ENCODE measurements at places on chromosomes 16 and 17.
A peak's percentile ranks its signal among the peaks of the same experiment; 100 is the strongest.

DNA sequence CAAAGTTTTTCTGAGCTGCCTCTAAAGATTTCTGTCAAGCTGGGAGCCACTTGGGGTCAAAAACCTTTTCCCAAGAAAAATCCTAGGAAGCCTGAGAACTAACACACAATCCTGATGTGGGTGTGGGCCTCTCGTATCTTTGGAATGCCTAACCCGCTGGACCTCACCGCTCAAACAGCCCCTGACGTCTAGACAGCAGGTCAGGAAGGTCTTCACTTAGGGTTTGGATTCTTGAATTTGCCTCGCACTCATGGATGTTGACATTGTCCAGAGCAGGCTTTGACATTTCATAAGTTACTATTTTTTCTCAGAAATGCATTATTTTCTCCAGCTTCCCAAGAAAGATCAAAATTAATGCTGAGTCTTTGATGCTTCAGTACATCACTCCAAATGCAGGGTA, 18.9 kb downstream of the TEX2 start:
- no peak for DNase-seq

- DNase-seq, result peak; percentile 17
These were observed at the start of gene NHLRC4 for GRCh38 chr16:566475-567372. Gene NHLRC4 (plus strand): TSS chr16:567005. CDS start chr16:568048, 1,043 bp downstream.

GRCh38 chr17:81599719-81600486, 37.0 kb downstream of the NPLOC4 start:
- DNase-seq, result no peak

DNA sequence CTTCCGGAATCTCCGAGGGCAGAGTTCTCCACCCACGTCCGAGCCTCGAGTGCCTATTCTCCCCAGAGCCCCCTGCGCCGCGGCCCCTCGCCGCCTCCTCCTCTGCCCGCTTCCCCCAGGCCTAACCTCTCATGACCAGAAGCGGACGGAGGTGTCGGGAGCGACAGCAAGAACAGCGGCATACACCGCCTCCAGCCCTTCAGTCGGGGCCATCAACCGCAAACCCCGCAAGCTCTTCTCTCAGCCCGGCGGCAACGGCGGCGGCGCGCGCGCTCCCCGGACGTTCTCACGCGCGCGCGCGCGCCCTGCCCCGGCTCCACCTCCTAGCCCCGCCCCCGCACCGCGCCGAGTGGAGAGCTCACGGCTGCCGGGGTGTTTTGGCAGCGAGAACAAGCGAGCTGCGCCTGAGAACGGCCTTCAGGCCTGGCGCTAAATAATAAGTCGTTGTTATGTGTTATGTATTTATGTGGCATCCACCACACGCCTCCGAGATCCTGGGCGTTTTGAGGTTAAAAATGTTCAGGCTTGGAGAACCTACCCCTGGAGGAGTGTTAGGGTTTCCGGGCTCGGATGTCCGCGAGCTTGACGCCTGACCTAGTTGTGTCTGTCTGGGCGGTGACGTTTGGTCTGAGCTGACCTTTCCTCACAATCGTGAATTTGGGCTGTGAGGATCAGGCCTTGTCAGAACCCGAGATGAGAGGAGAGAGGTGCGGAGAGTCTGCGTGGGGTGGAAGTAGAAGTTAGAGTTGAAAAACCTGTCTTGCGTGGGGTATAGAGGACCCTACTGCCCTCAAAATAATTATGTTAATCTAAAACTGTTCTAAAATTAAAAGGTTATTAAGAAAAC, at the start of gene RNFT1:
Gene RNFT1, minus strand, starts transcription at position 259 of the 847 bp plus-strand sequence. Its CDS starts 77 bp downstream, at position 182.
- DNase-seq, result peak; percentile 84

DNA sequence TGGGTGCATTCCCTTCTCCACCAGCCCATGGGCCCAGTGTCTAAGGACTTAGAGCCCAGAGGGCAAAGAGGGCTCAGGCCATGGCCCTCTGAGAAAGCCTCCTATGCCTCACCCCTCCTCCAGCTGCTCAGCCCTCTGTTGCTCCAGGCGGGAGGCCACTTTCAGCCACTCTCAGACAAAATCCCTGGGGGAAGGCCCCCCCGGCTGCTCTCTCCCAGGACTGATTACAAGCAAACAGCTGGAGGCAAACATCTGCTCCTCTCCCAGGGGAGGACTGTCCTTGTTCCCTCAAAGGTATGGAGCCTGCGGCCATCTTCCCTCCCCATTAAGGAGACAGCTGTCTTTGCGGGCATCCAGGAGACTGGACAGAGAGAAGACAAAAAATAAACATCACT, 54.9 kb upstream of the DLX4 start:
- DNase-seq, result no peak

- no peak for DNase-seq
These were observed 4.9 kb downstream of the PRCD start for GRCh38 chr17:76544546-76545365.

GRCh38 chr17:32486111-32486700, 587 bp upstream of the CDK5R1 start:
- peak; percentile 63 for DNase-seq

GRCh38 chr16:80623376-80623775, 82.6 kb downstream of the DYNLRB2 start:
- DNase-seq, result no peak

- no peak for DNase-seq
These were observed 66.0 kb upstream of the CDH5 start for GRCh38 chr16:66300501-66300900.

- no peak for DNase-seq
These were observed 225.3 kb upstream of the TBX2 start for GRCh38 chr17:61174310-61174709.

GRCh38 chr16:11386054-11386680, 40.9 kb downstream of the RMI2 start:
- no peak for DNase-seq

DNA sequence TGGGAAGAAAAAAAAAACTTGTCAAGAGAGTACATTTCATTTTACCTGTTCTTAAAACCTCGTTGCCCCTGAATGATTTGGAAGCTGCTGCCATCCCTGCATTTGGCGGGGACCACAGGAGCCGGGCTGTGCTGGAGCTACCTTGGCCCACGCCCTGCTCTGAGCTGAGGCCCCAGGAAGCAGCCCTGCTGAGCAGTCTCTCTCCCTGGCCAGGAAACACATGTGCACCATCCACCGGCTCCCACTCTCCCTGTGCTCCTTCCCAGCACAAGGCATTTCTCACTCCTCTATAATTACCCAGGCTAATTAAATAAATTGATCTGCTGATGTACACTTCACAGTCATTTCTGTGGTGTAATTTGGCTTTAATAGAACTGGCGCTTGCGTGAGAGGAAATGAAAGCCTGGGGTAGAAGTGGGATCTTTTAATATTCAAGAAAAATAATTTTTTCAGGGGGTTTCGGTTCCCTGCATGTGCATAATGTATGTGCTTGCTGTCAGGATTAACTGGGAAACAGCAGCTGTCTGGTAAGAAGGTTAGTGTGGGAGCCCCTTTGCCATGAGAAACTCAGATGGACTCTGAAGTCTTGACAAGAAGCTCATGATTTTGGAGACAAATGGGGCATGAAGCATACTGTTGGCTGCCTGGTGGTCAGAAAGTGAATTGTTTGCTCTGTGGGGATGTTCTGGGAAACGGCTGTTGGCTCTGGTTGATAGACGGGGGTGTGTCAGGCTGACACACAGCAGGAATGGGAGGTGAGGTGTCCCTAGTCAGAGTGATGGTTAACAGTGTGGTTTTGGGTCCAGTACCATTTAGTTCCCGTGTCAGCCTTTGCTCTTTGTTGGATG, 252.3 kb upstream of the EEF2KMT start:
- no peak for DNase-seq

- DNase-seq, result peak; percentile 20
These were observed 7.5 kb upstream of the TMEM170A start for GRCh38 chr16:75471723-75472633.

DNA sequence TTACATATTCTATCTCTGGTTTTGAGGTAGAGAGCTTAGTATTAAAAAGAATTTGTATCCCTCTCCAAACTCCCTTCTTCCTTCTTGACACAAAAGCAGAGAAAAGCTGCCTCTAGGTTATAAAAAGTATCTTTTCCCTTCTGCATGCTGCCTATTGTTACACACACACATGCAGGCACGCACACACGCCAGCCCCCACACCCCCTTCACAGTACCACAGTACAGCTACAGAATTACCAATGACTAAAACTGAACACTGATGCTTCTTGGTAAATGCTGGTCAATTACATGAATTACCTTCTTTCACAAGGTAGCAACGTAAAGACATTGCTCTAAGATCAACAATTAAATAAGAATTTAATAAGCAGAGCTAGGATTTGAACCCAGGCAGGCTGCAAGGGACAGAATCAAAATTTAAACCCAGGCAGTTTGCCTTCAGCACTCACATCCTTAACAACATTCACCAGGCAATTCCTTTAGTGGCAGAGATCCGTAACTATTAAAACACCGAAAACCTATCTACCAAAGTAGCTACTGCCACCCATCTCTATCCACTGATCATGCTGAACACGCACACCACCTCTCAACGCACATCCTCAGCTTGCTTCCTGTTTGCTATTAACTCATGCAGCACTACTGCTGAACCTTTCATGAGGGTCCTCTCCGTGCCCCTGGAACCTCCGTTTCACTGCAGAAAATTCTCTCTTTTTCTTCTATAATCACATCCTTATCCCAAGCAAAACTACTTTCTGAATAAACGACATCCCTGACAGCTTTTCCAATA, 37.8 kb downstream of the YWHAE start:
- DNase-seq, result no peak

DNA sequence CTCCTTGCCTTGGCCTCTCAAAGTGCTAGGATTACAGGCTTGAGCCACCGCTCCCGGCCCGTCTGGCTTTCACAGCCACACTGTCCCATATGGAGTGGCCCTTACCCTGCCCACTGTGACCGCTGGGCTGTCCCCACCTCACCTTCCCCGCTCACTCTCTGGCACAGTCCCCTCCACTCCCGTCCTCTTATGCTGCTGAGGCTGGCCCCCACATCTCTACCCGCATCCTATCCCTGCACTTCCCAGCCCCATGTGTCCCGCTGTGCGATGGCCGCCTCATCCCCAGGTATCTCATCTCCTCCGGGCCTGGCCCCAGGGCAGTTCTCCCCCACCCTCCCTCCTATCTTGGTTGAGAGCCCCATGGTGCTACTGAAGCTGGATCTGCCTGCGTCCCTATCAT, 93.2 kb downstream of the PGS1 start:
- no peak for DNase-seq

GRCh38 chr16:87465879-87466278, 26.9 kb downstream of the ZCCHC14 start:
- no peak for DNase-seq

DNA sequence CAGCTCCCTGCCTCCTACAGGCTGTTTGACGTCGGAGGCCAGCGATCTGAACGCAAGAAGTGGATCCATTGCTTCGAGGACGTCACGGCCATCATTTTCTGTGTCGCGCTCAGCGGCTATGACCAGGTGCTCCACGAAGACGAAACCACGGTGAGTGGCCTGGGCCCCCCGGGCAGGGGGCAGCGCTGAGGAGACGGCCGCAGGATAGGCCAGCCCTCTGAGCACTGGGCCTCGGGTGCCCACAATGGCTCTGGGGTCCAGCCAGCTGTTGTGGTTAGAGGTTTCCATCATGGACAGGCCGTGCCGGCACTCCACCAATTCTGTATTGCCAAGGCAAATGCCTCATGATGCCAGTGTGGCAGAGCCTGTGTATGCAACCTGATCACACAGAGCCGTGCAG, 88.6 kb downstream of the AMFR start:
- no peak for DNase-seq

- peak; percentile 85 for DNase-seq
These were observed 1.2 kb upstream of the METTL26 start for GRCh38 chr16:637081-638018.

GRCh38 chr17:17531156-17531555, 35.0 kb upstream of the RASD1 start:
- no peak for DNase-seq

DNA sequence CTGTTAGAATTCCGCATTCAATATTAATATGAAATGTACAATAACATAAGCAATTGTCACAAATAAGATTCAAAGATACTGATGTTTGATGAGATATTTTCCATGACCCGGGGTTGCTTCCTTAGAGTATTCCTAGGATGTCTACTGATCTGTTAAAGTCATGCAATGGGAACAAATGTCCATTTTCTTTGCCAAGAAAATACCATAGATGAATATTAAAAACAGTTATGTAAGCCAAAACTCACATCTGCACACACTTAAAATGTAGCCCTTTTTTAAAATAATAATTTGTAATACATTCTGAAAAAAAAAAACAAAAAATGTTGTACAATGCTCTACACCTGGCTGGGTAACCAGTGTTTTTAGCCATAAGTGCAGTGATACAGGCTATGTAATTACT, 259.4 kb upstream of the AXIN2 start:
- no peak for DNase-seq

DNA sequence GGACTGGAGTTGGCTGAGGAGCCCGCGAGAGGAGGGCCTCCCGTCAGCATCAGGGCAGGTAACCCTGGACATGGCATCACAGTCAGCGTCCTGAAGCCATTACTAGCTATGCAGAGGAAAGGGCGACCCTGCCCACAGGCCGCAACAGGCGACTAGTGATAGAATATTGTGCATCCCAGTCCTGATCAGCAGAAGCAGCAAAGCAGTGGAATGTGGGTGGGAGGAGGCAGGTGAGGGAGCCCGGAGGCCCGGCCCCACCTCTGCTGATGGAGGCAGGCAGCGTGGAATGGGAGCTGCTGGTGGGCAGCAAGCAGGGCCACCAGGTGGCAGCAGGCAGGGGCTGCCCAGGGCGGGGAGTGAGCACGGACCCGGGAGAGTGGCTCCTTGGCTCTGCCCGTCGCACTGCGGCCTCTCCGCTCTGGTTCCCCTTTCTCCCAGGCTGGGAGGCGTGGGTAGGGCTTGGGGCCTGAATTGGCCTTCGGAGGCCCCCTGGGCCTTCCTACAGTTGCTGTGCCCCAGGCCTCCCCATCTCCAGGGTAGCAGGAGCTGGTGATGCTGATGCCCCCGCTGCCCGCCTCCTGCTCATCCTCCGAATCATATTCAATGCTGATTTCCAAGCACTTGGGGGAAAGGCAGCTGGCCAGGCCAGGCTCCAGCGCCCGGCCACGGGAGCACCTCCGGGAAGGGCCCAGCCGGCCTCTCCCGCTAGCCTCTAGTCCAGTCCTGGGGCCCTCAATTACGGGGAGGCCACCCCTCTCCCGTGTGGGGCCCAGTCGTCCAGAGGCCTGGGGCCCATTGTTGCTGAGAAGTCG, 20.2 kb downstream of the TSPOAP1 start:
- DNase-seq, result no peak

DNA sequence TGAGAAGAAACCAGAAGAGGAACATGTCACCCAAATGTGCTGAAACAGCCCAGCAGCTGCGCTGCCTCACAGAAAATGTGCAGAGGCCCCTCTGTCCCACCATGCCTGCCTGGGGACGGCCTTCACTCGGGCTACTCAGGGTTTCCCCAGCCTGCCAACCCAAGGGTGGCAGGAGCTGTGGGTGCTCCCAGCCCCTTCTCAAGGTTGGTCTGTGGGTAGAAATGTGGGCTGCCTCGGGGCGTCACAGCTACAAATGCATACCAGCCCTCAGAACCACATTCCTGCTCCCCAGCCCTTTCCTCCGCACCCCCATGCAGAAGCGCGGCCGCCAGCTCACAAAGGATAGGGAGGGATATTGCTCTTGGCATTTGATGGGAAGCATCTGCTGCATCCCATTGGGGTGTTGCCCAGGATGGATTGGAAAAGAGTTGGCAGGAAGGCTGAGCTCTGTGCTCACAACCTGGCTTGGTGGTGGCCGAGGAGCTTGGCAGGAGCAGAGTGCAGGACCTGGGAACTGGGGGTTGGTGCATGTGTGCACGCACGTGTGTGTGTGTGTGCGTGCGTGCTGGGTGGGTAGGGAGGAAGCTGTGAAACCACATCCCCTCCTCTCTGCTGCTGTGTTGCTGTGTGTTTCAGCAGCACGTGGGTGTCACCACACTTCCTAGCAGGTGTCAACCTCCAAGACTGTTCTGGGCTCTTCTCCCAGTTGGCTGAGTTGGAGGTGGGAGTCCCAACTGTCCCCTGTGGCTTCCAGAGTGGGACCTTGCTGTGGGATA, 304.4 kb downstream of the SEC14L1 start:
- peak; percentile 81 for DNase-seq

Data from T follicular helper cell (primary cell).